ENCODE measurements at places on chromosomes 6 and 20.

- DNase-seq = no peak
These were observed 73.0 kb downstream of the PKHD1 start for GRCh38 chr6:52014391-52014790.

- no peak for DNase-seq
These were observed 28.2 kb downstream of the TREML4 start for GRCh38 chr6:41256383-41256782.

DNA sequence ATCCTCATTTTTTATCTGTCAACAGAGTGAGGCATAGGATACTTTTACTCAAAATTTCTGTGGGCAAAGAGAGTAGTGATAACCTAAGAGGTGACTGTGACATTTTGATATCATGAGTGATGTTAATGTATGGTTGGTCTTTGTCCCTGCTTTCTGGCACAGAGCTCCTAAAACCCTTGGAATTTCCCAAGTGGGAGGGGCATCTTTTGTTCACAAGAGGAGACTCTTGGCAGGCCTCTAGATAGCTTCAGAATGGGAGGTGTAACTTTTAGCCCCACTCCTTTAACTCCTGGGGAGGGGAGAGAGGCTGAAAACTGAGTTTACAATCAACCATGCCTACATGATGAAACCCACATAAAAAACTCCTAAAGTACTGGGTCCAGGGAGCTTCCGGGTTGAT is 527.8 kb downstream of the RFPL4B start:
- DNase-seq = no peak

DNA sequence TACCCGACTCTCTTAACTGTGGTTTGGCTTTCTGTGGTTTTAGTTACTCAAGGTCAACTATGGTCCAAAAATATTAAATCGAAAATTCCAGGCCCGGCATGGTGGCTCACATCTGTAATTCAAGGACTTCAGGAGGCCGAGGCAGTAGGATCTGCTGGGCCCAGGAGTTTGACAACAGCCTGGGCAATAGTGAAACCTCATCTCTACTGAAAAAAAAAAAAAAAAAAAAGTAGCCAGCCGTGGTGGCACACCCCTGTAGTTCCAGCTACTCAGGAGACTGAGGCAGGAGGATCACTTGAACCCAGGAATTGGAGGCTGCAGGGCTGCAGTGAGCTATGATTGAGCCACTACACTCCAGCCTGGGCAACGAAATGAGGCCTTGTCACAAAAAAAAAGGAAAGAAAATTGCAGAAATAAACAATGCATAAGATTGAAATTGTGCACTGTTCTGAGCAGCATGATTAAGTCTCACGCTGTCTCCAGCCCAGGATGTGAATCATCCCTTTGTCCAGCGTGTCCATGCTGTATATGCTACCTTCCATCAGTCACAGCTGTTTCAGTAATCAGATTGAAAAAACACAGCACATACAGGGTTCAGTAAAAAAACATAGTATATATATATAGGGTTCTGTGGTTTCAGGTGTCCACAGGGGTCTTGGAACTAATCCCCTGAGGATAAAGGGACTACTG is 40.7 kb downstream of the RGS17 start:
- peak; percentile 37 for DNase-seq

GRCh38 chr6:161608771-161609170 is 334.9 kb upstream of the AGPAT4 start:
- DNase-seq = no peak

DNA sequence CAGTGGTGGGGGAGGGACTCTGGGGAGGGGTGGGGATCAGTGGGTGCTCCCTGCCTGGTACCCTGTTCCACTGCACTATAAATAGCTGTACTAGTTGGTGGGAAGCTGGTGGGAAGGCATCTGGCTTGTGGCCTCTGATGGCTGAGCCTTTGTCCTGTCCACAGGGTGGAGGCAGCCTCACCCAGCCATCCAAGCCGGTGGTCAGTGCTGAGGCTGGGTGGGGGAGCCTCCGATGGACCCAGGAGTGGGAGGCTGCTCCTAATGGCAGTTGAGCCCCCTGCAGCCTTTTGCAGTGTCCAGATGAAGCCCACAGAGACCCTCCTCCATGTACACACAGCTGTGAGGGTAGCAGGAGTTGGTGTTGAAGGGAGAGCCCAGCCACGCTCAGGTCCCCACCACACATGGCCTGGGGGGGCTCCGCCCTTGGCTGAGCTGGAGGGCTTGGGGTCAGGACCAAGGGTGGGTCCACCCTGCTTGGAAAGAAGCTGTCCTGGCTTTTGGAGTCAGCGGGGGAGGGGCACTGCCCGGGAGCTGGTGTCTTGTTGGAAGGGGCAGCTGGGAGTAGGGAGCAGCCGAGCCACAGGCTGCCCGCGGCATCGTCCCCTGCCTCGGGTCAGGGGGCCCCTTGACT is 2.5 kb downstream of the PPDPF start:
- no peak for DNase-seq

DNA sequence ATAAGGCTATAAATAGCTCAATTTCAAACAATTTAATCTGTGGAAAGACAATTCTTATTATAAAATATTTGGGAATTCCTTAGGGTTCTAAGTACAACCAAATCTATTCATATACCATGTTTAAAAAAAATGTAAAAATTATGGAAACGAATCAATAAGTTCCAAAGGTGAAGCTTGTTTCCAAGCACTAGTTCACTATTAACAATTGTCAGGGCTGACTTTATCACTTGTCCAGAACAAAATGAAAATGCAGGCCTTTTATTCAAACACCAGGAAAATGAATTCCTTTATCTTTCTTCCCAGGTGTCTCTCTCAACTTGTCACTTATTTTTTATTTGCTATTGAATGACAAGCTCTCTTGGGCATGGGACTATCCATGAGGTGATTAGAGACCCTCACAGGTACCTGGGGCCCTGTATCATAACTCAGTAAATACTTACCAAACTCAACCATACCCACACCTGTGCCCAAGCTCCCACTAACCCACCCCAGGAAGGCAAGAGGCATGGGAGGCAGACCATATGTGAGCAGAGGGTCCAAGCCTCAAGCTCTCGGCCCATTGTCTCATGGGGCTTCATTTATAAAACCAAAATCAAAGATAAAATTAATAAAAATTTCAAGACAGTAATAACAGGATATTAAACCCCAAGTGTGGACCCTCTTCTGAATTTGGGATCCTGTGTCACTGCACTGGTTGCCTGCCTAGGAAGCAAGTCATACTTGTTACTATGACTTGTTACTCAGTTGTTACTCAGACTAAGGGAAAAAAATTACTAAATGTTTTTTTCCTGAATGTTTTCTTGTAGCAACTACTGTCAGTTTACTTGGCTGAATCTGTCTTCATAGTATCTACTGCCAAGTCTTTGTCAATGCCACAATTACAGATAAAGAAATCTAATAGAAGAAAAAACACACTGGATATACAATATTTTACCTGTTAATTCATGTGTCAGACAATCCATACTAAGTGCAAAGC is 54.7 kb downstream of the PTPRK start:
- no peak for DNase-seq

GRCh38 chr6:151917531-151918329 is 110.2 kb downstream of the ESR1 start:
- no peak for DNase-seq

DNA sequence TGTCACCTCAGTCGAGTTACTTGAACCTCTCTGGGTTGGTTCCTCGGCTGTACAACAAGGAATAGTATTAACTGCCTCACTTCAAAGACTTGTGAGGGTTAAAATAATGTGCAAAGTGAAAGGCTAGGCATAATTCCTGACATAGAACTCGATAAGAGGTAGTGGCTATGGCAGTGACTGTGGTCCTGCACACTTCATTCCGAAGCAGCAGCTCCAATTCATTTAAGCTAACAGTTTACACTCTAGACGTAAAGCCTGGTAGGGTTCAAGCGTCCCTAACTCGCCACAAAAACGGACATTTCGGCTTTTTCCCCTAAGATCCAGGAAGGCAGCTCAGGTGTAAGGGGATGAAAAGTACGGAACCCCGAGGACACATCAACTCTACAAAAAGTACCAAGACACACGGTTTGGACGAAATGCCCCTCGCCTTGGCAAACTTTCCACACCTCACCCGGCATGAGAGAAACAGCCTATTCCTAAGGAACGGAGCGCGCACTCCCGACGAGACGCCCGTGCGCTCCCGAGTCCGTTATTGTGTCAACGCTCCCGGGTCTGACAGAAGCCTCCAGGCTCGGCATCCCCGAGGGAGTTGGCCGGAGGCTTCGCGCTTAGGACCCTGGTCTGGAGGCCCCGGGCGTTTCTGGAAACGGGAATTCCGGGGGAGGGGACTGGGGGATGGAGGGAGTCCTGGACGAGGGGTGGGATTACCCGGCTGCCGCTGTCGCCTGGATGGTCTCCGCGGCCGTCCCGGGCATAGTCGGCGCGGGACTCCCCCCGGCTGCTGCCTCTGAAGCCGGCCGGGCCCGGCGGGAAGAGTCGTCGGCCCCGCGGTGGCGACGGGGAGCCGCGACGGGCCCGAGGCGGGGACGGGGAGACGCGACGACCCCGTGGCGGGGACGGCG is 937 bp downstream of the ZNF318 start:
- DNase-seq = no peak

- DNase-seq = no peak
These were observed 89.7 kb upstream of the RNF217 start for GRCh38 chr6:124872361-124873065.

- DNase-seq = no peak
These were observed 30.0 kb upstream of the CHMP4B start for GRCh38 chr20:33781133-33781532.

- no peak for DNase-seq
These were observed 28.6 kb upstream of the DLGAP4 start for GRCh38 chr20:36277546-36277945.

DNA sequence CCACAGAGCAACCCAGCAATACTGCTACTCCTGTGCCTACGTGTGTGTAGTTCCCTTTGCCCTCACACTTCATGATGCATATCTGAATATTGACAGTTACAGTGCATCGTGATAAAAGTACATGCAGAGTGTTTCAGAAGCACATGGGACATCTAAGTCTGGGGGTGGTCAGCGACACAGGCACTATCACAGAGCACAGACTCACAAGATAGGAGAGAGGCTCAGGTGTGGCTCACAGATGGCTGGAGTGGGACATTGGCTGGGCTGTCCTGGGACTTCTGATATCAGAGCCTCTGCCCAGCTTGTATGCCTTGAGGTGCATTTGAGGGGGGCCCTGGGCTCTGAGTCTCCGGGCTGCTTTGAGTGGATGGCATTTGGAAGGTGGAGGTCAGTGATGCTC is 227.0 kb upstream of the RNF24 start:
- DNase-seq = no peak

GRCh38 chr20:2141600-2142575 is 40.3 kb downstream of the STK35 start:
- DNase-seq = no peak

GRCh38 chr20:62900692-62901584 is 25.4 kb downstream of the DIDO1 start:
- DNase-seq = no peak

DNA sequence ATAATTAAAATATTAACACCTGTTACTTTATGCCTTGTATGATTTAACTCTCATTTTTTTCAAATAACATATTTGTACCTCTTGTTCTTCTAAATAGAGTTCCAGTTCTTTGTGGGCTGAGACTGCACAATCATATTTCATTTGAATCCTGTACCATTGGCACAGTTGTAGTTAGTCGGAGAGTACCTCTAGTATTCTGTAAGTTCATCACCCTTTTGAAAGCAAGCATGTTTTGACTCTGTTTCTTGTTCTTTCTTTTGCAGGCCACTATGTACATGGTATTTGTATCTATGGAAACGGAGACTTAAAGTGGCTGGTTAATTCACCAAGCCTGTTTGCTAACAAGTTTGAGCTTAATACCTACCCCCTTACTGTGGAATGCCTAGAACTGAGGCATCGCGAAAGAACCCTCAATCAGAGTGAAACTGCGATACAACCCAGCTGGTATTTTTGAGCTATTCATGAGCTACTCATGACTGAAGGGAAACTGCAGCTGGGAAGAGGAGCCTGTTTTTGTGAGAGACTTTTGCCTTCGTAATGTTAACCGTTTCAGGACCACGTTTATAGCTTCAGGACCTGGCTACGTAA is 68.2 kb downstream of the C6orf52 start:
- DNase-seq = no peak

DNA sequence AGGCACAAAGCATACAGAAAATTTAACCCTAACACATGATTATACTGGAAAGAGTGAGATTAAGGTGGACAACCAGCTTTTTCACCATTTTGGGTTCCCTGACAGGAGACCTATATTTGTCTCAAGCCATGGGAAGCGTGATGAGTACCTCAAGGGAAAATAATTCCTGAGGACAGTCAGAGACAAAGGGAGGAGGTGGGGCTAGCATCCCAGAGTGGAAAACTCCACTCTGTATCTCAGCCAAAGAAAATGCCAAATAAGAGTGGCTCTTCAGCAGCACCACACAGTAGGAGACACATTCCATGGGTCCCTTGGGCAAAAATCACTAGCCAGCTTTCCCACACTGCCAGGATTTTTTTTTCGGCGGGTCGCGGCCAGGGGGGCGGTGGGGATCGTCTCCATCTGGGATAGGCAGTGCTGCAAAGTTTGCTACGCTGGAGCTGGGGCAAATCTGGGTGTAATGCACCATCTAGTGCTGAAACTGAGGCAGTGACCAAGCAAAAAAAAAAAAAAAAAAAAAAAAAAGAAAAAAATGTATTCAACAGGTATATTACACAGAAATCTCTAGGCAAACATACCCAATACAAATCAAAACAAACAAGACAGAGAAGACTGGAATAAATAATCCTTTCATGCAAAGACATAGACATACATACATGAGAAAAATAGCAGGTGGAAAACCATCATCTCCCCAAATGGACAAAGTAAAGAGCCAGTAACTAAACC is 77.3 kb upstream of the SLC35F1 start:
- no peak for DNase-seq

DNA sequence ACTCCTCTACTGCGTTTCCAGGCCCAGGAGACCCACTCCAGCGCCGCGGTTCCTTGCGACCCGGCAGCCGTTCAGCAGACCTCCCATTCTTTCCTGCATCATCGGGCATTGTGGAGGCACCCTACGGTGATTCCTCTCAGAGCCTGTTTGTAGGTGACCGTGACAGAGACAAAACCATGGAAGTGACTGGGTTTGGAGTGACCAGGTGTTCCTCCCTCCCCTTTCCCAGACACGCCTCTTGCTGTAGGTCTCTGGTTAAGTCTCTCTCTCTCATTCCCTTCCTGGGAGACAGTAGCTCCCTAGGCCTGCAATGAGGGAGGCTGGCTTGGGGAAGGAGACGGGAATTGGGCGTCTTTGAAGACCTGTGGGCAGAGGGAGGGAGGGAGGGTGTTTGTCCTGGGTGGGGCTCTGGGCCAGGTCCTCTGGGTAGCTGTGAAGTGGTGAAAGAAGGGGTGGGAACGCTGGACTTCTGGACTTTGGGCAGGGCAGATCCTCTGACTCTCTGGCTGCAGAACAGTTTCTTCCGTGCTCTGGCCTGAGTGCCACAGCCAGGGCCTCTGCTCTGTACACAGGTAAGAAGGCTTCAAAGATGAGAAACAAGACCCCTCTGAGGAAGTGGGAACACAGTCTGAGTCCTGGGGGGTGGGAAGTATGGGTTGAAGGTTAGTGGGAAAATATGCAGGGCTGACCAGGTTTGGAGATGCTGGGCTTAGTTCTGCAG is 763 bp downstream of the KLC4 start:
- DNase-seq = no peak

- DNase-seq = no peak
These were observed 24.8 kb downstream of the RREB1 start for GRCh38 chr6:7132398-7133035.

GRCh38 chr6:139515511-139515910 is 141.1 kb upstream of the CITED2 start:
- DNase-seq = no peak
